ENCODE measurements at places on chromosomes 5 and 9.

GRCh38 chr9:112084907-112085306 is 90.2 kb downstream of the SUSD1 start:
- no peaks in the 10 kb centered on the region for H3K4me1 ChIP-seq
- H3K4me3 ChIP-seq: no peak overlapping the region
- H3K27me3 ChIP-seq: no peaks in the 10 kb centered on the region
- peaks cover 5% of the 10 kb centered on the region for H3K36me3 ChIP-seq
- DNase-seq: no peak
- no peak overlapping the region for H3K27ac ChIP-seq

- DNase-seq: no peak
- no peak overlapping the region for H3K4me3 ChIP-seq
- H3K27me3 ChIP-seq: no peaks in the 10 kb centered on the region
These were observed 125.3 kb upstream of the SAP30L start for GRCh38 chr5:154320224-154321089.

DNA sequence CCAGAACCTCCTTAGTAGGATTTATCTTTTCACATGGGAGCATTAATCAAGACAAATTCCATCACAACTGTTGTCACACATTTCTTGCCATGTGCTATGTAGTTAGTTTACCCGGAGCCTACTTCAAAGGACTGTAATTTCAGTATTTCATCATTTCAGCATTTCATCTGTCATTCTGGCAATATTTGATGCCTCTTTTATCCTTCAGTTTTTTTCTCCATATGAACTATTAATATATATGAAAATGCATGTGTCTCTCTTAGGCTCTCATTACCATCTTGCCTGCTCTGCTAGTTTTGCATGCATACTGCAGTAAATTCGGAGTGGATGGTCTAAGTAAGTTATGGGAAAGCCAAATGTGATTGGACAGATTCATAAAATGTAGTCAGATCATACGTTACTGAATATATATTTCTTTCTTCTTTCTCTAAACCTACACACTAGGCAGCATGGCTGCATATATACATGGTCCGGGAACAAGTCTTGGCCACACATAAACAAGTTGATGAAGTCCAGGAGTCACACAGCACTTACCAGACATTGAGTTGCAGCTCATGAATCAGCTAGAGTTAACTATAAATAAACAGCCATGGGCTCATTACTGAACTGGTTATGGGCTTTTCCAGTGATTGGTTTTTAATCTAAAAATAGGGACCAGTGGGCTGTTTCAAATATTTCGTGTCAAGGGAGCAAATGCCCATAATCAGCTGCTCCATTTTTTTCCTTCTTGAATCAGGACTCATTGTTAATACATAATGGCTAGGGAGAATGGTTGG is 46.6 kb downstream of the SPATA31D1 start:
- no peak for DNase-seq
- no peak overlapping the region for H3K27ac ChIP-seq
- H3K4me3 ChIP-seq: no peak overlapping the region
- H3K4me1 ChIP-seq: no peaks in the 10 kb centered on the region

- no peak overlapping the region for H3K27ac ChIP-seq
- no peak for DNase-seq
- H3K4me1 ChIP-seq: no peaks in the 10 kb centered on the region
- no peak overlapping the region for H3K4me3 ChIP-seq
- H3K27me3 ChIP-seq: no peaks in the 10 kb centered on the region
These were observed 135.3 kb upstream of the EPB41L4A start for GRCh38 chr5:112554101-112554977.

GRCh38 chr9:122463828-122464632 is 13.7 kb downstream of the OR1J1 start:
- peaks cover 7% of the 10 kb centered on the region for H3K4me1 ChIP-seq
- H3K4me3 ChIP-seq: peak overlapping the region; percentile 78
- DNase-seq: no peak
- H3K27me3 ChIP-seq: peaks cover 69% of the 10 kb centered on the region

DNA sequence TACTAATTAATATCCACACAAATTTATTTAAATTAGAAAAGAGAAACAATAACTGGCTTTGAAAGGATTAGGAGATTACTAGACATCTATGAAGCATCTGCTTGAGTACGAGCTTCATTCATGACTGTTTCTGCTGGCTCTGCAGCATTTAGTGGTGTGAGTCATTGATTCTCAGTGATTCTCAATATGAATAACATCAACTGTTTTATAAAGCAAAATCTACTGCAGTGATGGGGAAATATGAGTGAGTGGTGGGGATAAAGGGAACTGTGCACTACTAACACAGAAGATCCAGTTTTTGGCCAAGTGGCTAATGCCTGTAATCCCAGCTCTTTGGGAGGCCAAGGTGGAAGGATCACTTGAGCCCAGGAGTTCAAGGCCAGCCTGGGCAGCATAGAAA is 8.4 kb downstream of the FNBP1 start:
- no peak for DNase-seq
- no peaks in the 10 kb centered on the region for H3K27me3 ChIP-seq
- H3K27ac ChIP-seq: peak overlapping the region; percentile 99
- H3K4me1 ChIP-seq: peaks cover 87% of the 10 kb centered on the region
- H3K4me3 ChIP-seq: peak overlapping the region; percentile 99
- peaks cover 45% of the 10 kb centered on the region for H3K36me3 ChIP-seq

DNA sequence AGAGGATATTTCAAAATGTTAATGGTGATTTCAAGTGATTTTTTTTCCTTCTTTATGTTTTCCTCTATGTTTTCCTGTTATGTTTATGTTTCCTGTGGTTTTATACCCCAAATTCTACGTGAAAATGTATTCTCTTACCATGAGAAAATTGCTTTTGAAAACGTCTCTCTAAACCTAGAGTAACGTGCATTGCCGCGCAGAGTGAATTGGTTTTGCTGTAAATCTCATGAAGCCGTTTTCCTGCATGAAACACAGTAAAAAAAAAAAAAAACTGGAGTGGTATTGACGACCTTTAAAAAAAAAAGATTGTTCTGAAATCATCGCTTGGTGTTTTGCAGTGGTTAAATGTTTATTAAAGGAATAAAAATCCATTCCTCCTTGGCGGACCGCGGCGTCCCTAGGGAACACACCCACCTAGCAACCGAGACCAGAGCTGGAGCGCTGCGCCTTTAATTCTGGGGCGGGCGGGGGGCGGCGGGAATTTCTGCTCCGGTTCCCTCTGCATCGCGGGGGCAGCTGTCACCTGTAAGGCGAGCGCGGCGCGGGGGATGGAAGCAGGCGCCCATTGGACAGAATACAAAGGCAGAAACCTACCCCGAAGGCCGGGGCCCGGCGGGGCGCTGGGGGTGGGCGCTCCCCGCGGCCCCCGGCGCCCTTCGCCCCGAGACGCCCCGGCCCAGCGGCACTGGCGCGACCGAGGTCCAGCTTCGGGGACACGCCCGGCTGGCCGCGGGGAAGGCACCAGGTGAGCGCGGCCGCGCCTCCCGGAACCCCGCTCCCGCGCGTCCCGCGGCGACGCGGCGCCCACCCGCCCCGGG is at the start of gene SOWAHA:
Gene SOWAHA (plus strand): TSS at position 522 of the 818 bp plus-strand sequence. CDS start 320 bp downstream, outside the sequence.
- peaks cover 40% of the 10 kb centered on the region for H3K27me3 ChIP-seq
- no peak within 1 kb of the TSS for H3K27ac ChIP-seq
- H3K4me3 ChIP-seq: peak within 1 kb of the TSS; percentile 68
- DNase-seq: no peak
- H3K4me1 ChIP-seq: no peaks in the 10 kb centered on the region

DNA sequence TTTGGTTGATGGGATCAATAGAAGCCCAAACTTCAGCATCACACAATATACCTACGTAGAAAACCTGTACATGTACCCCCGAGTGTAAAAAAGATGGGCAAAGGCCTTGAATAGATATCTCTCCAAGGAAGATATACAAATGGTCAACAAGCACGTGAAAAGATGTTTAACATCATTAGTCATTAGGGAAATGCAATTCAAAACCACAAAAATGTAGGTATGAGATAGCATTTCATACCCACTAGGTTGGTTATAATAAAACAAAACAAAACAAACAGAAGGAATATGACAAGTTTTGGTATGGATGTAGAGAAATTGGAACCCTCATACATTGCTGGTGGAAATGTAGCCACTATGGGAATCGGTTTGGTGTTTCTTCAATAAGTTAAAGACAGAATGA is 33.1 kb upstream of the PPARGC1B start:
- peaks cover 23% of the 10 kb centered on the region for H3K27me3 ChIP-seq
- no peaks in the 10 kb centered on the region for H3K4me1 ChIP-seq
- no peak overlapping the region for H3K27ac ChIP-seq

DNA sequence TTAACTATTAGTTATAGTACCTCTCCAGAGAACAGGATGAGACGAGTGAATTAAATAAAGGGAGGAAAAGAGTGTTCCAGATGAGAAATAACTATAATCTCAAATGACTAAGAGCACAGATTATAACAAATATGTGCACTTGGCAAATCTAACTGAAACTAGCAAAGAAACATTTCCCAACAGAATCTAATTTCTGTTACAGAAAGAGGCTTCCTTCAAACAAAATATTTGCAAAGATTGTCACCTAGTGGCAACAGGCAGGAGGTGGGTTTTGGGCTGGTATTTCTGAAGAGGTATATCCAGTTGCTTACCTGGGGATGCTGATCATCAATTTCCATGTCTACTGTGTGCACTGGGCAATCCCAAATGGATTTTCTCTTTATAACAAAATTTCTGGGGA is 5.6 kb upstream of the SPDL1 start:
- peaks cover 46% of the 10 kb centered on the region for H3K27me3 ChIP-seq
- no peak for DNase-seq
- peaks cover 3% of the 10 kb centered on the region for H3K36me3 ChIP-seq
- H3K4me3 ChIP-seq: no peak overlapping the region
- peaks cover 3% of the 10 kb centered on the region for H3K4me1 ChIP-seq
- H3K27ac ChIP-seq: no peak overlapping the region

- no peak overlapping the region for H3K27ac ChIP-seq
- DNase-seq: no peak
- peaks cover 5% of the 10 kb centered on the region for H3K4me1 ChIP-seq
- H3K4me3 ChIP-seq: no peak overlapping the region
These were observed 12.2 kb downstream of the ZFP62 start for GRCh38 chr5:180848878-180849277.

- no peak overlapping the region for H3K4me3 ChIP-seq
- peaks cover 22% of the 10 kb centered on the region for H3K4me1 ChIP-seq
- H3K36me3 ChIP-seq: peaks cover 7% of the 10 kb centered on the region
- no peak for DNase-seq
- H3K27me3 ChIP-seq: no peaks in the 10 kb centered on the region
- H3K27ac ChIP-seq: no peak overlapping the region
These were observed 332.3 kb downstream of the CWC27 start for GRCh38 chr5:65100911-65101631.
